ENCODE measurements at places on chromosomes 1 and 21.

DNA sequence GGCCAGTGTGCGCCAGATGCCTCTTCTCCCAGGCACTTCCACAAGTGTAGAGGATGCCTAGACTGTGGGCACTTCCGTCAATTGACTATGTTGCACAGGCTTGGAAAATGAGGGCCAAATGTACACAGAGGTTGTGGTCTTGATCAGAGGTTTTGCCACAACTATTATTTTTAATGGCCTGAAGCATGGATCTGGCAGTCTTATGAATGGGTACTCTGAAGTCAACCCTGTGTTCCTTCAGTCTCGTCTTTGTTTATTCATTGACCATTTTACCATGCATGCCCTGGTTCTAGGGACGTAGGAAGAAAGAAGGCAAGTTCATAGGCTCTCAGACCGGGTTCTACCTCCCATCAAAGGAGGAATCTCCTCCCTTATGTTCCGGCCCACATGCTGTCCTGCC, 329.1 kb downstream of the HHAT start:
- no peak for DNase-seq

- no peak for DNase-seq
These were observed 84.2 kb downstream of the RYR2 start for GRCh38 chr1:237126180-237126579.

- DNase-seq = no peak
These were observed 17.6 kb downstream of the ACADM start for GRCh38 chr1:75742047-75742625.

DNA sequence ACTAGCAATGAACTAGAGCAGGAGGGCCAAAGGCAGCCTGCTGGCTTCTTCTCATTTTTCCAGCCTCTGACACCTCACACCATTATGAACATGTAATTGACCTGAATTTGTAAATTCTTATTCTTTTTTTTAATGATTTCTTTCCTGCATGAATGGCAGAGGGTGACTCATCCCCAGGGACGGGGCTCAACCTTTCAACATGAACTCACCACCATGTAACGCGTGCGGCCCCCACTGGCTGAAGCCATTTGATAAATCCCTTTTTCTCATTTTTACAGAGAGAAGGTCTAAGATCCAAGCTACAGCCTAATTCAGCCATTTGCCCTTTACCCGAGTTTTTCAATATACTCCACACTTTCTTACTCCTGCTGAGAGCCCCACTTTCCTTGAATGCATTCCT, 9.3 kb upstream of the ETS2 start:
- DNase-seq = no peak

DNA sequence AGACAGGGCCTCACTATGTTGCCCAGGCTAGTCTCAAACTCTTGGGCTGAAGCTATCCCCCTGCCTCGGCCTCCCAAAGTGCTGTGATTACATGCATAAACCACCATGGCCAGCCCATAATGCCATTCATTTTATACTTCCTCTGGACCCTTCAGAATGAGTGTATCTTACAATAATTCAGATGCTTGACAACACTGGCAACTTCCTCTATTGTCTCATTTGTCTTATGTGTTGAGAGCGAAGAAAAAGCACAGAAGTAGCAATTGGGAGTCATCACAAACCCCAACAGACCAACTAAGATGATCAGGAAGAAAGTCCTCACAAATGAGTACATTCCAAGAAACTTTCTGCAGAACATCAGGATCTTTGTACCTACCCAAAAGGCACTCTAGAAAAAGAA, 191.9 kb downstream of the RERE start:
- DNase-seq = no peak

DNA sequence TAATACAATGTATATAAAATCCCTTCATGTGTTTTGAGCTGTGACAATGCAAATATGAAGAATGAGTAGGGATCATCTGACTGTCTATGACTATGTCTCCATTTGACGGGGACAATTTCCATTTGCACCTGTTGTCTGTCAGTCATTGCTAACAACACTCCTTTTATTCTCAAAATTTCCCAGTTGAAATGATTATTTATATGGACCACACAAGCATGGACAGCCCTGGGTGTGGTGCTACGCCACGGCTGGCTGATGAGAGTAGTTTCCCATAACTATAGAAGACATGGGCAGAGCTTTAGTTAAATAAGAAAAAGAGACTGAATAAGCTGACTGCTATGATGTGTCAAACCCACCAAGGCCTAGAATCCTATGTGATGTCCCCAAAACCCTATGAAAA, 135.8 kb downstream of the MAP3K21 start:
- DNase-seq = no peak

DNA sequence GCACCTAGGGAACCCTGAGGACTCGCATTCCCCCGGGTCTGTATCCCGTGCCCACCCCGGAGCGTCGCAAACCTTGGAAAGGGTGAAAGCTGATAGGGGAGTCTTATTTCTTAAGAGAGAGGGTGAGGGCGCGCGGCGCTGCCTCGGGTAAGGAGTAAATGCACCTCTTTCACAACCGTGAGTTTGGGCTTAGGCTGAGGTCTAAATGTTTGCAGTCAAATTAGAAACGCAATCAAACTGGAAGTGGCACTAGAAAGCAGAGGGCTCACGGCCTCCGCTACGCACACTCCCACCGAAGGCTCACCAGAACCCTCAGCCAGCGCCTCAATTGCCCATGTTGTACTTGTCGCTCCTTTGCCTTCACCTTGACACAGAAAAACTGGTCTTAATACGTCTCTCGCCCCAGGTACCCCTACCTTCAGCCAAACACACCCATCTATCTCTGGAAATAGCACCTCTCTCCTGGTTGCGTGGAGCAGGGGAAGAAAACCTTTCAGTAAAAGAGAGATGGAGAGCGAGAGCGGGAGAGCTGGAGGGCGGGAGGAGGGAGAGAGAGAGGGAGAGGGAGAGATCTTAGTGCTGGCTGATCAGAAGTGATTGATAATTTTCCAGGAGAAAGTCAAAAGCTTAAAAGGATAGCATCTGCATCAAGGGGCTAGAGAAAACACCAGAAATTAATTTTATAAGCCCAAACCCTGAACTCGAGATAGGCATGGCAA, 1.7 kb upstream of the HLX start:
- DNase-seq = no peak

- no peak for DNase-seq
These were observed 148.1 kb upstream of the USP24 start for GRCh38 chr1:55363268-55363667.

- DNase-seq = no peak
These were observed 7.6 kb downstream of the SAMSN1 start for GRCh38 chr21:14538483-14538882.

DNA sequence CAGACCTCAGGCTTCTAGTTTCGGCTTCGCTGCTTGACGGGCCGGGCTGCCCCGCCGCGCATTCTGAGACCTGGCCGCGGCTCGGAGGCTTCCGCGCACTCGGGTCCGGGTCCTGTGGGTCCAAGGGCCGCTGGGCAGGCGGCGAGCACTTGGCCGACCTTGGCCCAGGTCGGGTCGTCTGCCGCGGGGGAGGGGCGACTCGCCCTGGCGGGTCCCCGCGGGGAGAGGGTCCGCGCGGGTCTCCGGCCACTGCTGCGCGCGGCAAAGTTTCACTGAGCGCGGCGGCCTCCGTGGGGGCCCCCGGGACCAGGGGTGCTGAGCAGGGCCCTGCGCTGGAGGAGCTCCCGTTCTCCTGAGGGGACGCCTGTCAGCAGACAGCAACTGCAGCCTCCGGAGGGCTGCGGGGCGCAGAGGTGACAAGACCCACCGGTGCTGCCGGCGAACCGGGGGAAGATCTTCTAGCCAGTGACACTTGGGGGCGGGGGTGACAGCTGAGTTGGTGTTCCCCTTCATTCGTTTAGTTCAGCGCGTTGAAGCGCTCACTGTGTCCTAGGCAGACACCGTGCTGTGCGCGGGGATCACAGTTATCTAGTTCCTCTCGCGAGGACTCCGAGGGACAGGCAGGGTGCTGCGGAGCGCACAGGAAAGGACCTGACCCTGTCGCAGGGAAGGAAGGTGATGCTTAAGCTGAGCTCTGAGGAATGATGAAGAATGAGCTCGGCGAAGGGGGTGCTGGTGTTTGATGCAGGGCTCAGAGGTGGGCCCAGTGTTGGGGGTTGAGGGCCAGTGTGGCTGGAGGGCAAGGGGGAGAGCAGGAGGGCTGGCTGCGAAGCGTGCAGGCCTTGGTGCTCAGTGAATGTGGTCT, 725 bp downstream of the MTFR1L start:
- no peak for DNase-seq

- DNase-seq = no peak
These were observed 1.8 kb downstream of the ATP2B4 start for GRCh38 chr1:203628201-203629015.

DNA sequence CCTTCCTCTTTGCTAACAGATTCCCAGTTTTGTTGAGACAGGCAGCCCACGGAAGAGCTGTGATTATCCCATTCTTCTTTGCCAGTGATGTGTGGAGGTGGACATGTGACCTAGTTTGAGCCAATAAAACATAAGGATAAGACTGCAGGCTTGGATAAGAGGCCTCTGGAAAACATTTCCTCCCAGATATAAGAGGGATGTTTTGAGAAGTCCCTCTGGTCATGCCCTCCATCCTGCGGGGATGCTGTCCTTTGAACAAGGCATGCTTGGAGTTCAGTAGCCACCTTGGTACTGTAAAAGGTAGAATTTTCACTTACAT, 155.7 kb downstream of the TM2D1 start:
- DNase-seq = no peak

DNA sequence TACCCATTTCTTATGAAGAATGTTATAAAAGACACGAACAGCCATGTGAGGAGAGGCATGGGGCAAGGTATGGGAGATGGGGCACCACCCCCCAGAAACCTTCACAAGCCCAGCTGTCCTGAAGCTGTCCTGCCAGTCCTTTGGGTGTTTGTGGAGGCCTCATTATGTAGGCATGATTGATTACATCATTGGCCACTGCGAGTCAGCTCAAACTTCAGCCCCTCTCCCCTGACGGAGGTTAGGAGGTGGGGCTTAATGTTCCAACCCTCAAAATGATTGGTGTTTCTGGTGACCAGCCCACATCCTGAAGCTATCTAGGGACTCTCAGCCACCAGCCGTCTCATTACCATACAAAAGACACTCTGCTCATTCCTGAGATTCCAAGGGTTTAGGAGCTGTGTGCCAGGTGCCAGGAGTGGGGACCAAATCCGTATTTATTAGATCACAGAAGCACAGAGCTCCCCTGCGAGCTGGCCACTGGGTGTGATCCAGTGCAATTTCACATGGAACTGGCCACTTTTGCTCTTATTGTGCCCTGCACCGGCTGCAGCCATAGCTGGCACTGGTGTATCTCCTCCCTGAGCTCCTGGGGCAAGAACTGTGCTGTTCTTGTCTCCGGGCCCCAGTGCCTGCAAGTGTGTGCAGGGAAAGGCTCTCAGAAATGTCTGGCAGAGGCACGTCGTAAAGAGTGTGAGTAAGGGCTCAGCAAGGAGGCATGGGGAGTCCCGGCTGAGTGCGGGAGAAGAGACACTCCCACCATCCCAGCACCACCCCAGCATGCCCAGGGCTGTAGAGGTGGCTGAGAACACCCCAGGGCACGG, 10.5 kb downstream of the KIAA1614 start:
- DNase-seq = no peak

- no peak for DNase-seq
These were observed 21.6 kb downstream of the ITGB2 start for GRCh38 chr21:44898851-44899767.

DNA sequence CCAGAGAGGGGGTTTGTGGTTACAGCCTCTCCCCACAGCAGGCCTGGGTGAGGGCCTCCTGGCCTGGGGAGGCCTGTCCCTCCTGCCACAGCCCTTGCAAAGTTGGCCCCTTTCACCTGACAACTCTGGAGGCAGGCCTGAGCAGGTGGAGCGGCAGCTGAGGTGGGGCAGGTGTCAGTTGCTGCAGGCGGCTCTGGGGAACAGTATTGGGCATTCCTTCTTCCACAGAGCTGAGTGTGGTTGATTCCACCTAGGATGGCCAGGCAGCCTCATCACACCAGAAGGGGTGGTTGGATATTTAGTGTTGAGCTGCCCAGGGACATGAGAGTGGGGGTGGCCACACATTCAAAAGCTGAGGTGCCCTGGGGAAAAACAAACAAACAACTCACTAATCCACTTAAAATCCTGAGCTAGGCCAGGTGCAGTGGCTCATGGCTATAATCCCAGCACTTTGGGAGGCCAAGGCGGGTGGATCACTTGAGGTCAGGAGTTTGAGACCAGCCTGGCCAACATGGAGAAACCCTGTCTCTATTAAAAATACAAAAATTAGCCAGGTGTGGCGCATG, 31.1 kb downstream of the PIGP start:
- no peak for DNase-seq

- DNase-seq = no peak
These were observed 1.9 kb upstream of the OR13G1 start for GRCh38 chr1:247681288-247681897.

DNA sequence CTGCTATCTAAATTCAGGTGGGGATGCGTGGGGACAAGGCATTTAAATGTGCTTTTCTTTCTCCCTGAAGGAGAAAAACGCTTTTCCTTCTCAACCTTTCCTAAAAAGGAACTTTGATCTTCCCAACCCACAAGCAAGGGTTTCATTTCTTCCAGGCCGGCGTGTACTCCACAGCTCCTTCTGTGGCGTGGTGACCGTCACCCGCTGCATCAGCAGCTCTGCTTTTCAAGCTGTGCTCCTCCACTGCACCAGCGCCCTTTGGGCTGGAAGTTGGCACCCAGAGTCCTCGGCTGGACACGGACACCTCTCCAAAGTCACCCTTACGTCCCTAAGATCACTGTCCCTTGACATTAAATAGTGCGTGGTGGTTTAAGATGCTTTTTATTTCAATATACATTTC, 54.3 kb downstream of the PEX14 start:
- DNase-seq = no peak

- no peak for DNase-seq
These were observed 372.8 kb upstream of the PKN2 start for GRCh38 chr1:88311265-88311664.

GRCh38 chr1:46547481-46548383, 3.7 kb downstream of the KNCN start:
- no peak for DNase-seq

GRCh38 chr1:7943251-7943650, 2.6 kb upstream of the TNFRSF9 start:
- DNase-seq = no peak

DNA sequence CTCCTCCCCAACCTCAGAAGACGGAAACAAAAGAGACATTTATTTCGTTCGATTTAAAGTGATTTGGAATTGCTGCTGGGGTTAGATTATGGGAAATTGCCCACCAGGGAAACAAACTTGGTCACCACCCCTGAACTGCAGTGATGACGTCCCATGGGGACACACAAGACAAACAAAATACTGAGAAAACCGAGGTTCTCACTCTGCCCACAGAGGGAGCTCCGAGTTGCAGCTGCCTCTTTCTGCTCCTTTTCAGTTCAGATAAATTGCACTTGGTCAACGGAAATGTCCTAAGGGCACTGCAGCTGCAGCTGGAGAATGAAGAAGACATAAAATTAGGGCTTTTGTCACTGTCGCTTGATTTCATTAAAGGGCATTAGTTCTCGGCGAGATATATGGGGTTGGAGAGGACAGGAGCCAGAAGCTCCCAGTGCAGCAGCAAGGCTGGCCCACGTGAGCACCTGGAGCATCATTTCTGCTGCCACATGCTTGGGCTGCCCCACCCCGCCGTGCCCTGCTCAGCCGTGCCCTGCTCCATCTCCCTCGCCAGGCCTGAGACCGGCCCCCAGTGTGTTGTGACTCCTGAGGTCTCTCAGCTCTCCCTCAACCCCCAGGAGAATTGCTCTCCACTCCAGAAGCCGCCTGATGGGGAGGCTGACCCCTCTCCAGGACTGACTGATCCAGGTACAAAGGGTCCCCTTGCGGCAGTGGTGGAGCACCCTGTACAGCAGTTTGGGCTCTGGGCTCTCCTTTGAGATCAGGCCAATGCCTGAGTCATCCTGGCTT, 231.7 kb upstream of the AJAP1 start:
- DNase-seq = no peak

GRCh38 chr1:168301664-168302320, 21.1 kb downstream of the TBX19 start:
- no peak for DNase-seq

- DNase-seq = no peak
These were observed 106.5 kb downstream of the SLC16A1 start for GRCh38 chr1:112849425-112850033.

Data from pancreas (tissue), 10 donors.